Astrocyte of the hippocampus (primary cell): ENCODE measurements at places on chromosomes 6 and 20.

DNA sequence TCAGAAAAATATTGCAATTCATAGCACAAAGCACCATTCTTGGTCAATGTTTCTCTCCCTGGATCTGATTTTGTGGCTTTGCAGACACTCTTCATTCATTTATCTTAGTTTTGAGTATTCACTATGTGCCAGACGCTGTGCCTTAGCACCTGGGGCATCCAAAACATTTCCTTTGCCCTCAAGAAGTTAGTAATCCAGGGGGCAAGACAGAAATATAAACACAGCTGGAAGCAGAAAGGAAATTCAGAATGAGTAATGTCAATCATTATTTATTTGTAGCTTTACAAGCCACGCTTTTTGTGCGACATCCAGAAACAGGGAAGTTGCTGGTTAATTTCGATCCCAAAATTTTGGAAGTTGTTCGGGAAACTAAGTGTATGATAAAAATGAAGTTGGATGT lies 71.4 kb downstream of the DNAH8 start:
- DNase-seq, result no peak

GRCh38 chr6:125631165-125631564 lies 118.3 kb upstream of the HEY2 start:
- no peak for DNase-seq

DNA sequence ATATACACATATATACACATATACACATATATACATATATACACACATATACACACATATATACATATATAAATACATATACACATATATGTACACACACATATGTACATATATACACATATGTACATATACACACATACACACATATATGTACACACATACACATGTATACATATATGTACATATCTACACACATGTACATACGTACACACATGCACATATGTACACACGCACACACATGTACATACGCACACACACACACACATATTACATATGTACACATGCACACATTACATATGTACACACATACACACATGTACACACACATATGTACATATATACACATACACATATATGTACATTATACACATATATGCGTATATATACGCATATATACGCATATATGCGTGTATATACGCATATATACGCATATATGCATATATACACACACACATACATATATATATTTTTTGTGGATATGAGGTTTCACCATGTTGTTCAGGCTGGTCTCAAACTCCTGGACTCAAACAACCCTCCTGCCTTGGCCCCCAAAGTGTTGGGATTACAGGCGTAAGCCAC lies 27.2 kb downstream of the SRC start:
- DNase-seq, result no peak

DNA sequence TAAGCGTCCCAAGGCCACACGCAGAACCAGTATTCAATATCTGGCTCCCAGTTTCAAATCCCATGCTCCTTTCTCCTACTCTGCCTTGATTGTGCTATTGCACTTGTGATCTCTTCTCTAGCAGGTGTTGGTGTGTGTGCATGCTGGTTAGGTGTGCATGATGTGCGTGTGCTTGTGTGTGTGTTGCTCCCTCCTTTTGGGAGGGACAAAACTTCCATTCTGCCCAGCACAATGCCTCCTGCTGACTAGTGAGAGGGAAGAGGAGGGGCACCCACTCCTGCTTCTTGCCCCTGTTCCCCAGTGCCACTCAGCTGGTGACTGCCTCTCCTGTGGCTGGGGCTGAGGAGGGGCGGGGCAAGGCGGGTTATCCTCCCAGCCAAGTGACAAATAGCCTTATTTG lies 19.7 kb downstream of the CD40 start:
- DNase-seq, result no peak

- no peak for DNase-seq
Measured at GRCh38 chr20:44159711-44160110, 27.3 kb downstream of the JPH2 start.

DNA sequence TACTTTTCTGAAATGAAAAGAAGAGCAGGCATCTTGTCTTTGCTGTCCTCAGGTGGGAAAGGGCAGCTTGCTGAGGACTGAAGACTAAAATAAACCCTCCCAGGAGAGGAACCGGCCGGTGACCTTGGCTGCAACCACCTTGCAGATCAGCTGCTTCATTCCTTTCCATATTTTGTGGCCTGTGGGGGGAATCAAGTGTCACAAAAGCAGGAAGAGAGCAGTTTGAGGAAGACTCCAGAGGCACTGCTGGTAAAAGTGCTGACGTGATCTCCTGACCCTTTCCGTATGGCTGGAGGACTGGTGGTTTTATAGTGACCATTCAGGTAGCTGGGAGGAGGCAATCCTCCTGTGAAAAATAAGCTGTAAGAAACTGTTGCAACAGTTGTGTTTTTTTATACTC lies 157.0 kb downstream of the PLCB4 start:
- no peak for DNase-seq

DNA sequence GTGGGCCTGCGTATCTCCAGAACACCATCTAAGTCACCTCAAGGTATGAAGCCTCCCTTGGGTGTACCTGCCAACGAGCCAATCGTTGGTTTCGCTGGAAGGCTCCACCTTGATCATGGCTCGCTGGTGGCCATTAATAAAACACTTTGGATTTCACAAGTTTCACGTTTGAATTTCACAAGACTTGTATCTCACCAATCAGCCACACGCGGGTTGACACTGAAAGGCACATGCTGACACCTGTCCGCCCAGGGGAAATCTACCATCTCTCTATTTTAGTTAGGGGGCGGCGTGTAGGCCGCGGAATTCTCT lies 586 bp upstream of the HMGA1 start:
- DNase-seq, result no peak

DNA sequence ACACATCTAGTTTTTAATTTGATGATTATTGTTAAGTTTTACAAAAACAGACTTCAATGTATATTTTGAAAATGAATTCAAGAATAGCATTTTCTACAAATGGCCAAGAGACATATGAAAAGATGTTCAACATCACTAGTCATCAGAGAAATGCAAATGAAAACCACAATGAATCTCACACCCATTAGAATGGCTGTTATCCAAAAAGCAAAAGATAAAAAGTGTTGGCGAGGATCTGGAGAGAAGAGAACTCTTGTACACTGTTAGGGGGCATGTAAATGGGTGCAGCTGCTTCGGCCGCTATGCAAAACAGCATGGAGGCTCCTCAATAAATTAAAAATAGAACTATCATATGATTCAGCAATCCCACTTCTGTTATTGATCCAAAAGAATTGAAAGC lies 185.8 kb upstream of the CCN2 start:
- DNase-seq, result peak; percentile 24

GRCh38 chr6:150332939-150333584 lies 35.8 kb upstream of the IYD start:
- no peak for DNase-seq

- peak; percentile 23 for DNase-seq
Measured at GRCh38 chr20:38337561-38338140, 8.6 kb upstream of the LBP start.

DNA sequence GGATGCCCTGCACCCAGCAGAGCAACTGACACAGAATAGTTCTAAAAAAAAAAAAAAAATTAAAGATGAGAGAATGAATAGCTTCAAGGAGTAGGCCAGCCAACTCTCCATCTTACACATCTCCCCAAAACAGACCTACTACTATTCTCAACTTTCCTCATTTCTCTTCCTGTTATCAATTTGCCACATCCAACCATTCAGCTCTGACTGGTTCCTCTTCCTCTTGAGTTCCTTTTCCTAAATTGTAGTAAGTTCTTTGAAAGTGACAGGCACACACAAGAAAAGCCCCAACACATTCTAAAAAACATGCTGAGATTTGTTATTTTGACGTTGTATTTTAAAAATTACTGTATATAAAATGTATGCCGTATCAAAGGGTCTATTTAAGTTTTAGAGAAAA lies 117.2 kb downstream of the PDSS2 start:
- DNase-seq, result no peak

- DNase-seq, result no peak
Measured at GRCh38 chr6:113847447-113847846, 9.7 kb upstream of the MARCKS start.

DNA sequence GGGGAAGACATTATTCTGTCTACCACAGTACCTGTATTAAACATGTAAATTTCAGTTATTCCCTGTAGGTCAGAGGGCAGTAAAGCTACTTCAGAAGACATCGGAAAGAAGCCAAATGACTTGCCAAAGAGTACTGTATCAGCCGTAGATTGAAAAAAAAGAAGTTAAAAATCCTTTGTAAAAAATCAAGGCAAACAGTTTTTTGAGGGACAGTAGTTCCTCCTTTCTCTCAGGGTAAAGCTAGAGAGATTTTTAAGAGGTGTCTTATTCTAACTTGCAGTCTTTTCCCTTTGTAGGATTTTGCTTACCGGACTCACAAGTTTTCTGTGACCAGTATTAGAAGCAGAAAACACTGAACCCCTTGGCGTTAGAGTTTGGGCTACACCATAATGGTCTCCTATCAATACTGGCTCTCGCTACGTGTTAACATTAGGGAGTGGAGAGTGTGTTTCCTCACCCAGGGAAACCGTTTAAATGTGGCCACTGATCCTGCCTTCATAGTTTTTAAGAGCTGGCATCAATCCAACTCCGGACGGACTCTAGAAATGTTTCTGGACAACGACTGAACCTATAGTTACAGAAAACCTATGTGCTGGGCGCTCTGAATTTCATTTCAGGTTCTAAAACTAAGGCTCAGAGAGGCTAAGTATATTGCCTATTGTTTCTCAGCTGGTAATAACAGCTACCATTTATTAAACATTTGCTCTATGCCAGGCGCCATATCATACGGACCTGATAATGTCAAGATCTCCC lies 1.3 kb upstream of the ASXL1 start:
- peak; percentile 22 for DNase-seq

GRCh38 chr6:50995036-50995435 lies 176.4 kb downstream of the TFAP2B start:
- no peak for DNase-seq

DNA sequence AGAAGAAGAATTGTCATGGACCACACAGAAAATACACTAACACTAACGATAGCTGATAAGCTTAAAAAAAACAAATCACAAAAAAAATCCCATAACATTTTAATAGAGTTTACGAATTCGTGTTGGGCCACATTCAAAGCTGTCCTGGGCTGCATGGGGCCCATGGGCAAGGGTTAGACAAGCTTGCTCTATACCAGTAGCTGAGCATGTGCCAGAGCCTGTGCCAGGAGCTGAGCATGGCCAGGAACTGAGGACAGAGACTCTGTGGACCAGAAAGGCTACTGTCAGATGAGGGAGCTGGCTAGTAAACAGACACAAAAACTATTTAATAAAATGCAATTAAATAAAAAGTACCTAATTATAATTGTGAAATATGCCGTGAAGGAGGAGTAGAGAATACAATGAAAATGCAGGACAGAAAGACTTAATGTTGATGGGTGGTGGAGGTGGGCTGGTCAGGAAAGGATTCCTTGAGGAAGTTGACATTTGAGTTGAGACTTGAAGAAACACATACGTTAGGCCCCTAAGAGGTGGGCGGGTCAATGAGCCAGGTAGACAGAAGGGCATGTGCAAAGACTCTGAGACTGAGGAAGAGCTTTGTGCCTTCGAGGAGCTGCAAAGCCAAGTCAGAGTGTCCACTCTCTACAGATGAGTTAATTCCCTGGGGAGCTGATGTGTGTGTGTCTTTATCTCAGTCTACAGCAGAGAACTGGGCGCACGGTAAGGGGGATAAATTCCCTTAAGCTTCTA lies 66.1 kb downstream of the JPH2 start:
- DNase-seq, result no peak

- peak; percentile 78 for DNase-seq
Measured at GRCh38 chr6:34145161-34146020, 496 bp downstream of the GRM4 start.

DNA sequence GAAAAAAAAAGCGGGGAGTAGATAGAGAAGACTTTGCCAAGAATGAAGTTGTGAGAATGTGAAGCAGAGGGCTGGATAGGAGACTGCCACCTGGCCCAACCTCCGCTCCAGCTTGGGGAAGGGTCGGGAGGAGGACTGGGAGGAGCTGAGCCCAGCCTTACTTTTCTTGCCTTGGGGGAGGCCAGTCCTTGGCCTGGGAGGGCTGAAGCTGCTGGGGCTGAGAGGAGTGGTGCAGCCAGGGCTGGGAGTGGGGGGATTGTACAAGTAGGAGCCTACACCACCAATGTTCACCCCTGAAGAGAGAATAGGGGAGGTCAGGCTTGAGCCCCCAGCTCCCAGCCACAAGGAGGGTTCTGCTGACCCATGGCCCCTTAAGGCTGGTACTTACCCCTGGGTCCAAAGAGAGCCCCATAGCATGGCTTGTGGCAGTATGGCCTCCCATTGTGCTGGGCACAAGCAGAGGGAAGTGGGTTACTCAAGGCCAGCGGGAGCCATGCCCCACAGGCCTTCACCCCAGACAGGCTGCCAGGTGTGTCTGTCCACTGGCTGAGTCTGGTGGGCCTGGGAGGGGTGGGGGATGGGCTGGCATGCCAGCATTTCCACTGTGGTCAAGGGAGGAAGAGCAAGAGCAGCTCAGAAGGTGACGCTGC lies 1.1 kb downstream of the CRIP3 start:
- DNase-seq, result no peak

GRCh38 chr20:62751551-62752150 lies 43.0 kb downstream of the NTSR1 start:
- no peak for DNase-seq

GRCh38 chr6:114389111-114389510 lies 46.3 kb upstream of the HS3ST5 start:
- DNase-seq, result peak; percentile 27

- DNase-seq, result no peak
Measured at GRCh38 chr6:104604685-104605084, 255.0 kb downstream of the HACE1 start.

- DNase-seq, result peak; percentile 60
Measured at GRCh38 chr6:158150701-158151100, 17.4 kb downstream of the SERAC1 start.

DNA sequence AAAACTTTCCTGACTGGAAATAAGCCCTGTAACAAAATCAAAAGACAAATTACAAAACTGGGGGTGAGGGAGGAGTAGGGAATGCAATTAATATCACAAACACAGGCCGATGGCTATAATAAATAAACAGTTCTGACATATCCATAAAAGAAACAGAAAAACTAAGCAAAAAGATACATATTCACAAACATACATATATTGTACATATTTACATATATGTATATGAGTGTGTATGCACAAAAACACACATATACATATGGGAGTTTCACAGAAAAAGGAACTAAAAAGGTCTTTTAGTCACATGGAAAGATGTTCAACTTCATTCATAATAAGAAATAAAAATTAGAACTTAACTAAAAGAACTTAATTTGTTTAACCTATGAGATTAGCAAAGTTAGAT lies 292.7 kb downstream of the TFAP2A start:
- no peak for DNase-seq
